ENCODE measurements at places on chromosomes 6 and 20.

DNA sequence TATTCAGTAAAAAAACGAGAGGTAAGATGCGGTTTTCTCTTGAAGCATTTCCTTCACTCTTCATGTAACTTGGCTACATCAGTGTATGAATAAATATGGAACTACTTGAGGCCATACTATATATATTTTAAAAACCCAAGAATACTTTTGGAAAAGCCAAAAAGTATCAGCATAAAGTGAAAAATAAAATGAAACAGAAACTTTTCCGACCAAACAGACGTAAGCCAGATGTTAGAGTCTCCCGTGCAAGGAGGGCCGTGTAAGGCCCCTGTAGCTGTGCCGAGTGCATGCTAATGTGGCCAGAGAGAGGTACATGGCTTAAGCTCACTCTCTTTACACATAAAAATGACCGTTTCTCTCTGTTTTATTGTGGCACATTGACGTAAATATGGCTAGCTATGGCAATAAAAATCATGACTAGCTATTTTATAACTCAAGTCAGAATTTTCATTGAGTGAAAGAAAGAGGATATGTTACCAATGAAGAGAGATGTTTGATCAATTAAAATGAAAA lies 140.1 kb upstream of the GMDS start:
- DNase-seq: no peak

- DNase-seq: no peak
Observed at GRCh38 chr6:72689107-72689954, 67.5 kb downstream of the KCNQ5 start.

DNA sequence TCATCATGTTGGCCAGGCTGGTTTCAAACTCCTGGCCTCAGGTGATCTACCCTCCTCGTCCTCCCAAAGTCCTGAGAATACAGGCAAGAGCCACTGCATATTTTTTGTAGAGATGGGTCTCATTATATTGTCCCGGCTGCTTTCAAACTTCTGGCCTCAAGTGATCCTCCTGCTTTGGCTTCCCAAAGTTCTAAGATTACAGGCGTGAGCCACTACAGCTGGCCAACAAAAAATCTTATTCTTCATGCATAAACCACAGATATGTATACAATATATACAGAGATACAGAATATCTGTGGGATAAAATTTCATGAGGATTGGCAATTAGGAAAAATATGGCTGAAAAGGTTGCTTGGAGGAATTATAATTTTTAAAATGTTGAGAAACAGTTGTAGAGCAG lies 49.9 kb downstream of the SLC35A1 start:
- DNase-seq: no peak

DNA sequence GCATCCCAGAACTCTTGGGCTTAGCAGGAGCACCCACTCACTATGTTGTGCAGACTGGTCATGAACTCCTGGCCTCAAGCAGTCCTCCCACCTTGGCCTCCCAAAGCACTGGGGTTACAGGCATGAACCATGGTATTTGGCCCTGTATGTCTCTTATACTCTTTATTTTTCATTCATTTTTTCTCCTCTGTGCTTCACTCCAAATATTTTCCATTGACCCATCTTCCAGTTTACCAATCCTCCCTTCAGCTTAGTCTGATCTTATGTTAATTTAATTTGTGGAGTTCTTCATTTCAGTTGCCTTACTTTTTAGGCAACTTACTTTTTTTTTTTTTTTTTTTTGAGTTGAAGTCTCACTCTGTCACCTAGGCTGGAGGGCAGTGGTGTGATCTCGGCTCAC lies 79.5 kb downstream of the EZR start:
- DNase-seq: no peak

GRCh38 chr20:62391165-62392076 lies 4.5 kb downstream of the RPS21 start:
- DNase-seq: no peak
